Activated naive CD8-positive, alpha-beta T cell treated with anti-CD3 and anti-CD28 coated beads for 36 hours (primary cell): ENCODE measurements at places on chromosomes 3 and 15. TPM values are rescaled to one million over a fixed set of nuclear protein-coding genes. Genes with fewer than 3 reads are reported as not detected.

The DNAH12 gene
- total RNA-seq: not detected

The ATP8B4 gene
- total RNA-seq: 3.4 TPM

DNA sequence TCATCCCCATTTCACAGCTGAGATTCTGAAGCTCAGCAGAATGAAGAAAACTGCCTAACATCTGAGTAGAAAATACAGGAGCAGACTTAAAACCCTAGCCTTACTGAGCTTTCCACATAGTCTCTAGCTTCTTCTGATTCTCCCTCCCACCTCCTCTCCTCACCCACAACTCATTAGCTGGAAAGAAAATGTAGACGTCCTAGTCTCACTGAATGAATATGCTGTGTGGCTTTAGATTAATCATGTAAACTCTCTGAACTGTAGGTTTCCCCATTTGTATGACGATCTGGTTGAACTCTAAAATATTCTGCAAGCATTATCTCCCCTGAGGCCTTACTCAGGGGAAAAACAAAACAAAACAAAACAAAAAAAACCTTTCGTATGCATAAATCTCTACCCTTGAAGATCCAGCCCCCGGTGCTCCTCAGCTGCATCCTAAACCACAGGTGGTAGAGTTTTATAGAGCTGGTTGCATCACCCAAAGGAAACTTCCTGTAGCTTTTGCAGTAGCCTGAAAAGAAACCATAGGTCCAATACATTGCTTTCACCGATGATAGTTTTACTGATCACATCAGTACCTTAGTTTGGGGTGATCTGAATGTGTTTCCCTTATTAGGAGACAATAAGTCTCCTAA lies 40.6 kb downstream of the FOXB1 start:
- DNase-seq: peak; percentile 29

DNA sequence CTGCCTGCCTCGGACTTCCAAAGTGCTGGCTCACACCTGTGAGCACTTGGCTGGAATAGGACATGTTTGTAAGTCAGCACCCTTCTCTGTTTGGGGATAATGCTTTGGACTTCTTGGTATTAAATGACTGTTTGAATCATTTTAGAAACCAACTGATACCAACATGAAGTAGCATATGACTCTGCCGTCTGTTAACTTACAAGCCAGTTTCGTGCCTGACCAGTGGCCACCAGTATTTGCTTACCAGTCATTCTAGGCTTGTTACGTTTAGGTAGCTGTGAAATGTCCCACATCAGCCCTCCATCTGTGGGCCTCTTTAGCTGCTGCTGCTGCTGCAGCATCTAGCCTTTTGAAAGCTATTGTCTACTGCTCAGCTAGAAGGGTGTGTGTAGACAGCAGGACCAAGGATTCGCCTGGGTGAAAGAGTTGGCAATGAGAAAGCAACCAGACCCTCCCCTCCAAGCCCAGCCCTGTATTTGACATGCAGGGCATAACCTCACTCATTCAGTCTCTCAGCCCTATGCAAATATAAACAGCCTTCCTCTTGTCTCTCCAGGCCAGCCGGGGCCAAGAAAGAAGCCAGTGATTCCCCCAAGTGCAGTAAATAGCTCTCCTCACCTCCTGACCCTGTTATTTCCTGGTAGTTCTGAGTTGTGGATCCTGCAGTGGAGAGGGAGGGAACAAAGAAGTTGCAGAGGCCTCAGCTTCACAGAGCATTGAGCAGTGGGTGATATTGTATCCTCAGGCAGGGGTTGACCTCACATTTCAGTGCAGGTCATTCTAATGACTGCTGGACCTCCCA lies 51.0 kb downstream of the NKIRAS1 start:
- DNase-seq: no peak

- DNase-seq: no peak
These were observed 19.7 kb downstream of the SLC6A20 start for GRCh38 chr3:45776611-45777010.
